Omental fat pad (tissue), 4 donors: ENCODE measurements at places on chromosomes 16 and 17.

DNA sequence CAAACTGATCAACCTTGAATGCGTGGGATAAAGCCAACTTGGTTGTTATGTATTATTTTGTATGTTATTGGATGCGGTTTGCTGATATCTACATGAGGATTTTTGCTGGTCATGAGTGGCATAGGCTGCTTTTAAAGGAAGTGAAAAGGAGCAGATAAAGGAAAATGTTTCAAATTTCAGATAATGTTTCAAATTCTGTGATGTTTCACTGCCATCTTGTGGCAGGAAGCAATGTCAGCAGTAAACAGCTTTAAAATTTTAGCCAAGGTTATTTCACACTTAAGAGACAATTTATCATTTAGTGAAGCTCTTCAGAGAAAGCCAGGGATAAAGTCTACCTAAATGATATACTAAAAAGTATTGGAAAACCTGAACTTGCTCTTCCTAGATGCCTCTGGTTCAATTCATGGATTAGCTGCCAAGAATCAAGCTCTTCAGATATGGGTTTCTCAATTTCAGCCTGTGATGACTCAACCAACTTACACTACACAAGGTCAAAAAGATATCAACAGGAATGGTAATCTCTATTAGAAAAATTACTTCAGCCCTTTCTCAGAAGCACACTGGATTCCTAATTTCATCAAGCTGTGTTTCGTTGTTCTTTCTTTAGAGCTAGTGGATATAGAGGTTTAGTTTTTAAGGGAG is 136.0 kb upstream of the C17orf78 start:
- DNase-seq, result no peak

DNA sequence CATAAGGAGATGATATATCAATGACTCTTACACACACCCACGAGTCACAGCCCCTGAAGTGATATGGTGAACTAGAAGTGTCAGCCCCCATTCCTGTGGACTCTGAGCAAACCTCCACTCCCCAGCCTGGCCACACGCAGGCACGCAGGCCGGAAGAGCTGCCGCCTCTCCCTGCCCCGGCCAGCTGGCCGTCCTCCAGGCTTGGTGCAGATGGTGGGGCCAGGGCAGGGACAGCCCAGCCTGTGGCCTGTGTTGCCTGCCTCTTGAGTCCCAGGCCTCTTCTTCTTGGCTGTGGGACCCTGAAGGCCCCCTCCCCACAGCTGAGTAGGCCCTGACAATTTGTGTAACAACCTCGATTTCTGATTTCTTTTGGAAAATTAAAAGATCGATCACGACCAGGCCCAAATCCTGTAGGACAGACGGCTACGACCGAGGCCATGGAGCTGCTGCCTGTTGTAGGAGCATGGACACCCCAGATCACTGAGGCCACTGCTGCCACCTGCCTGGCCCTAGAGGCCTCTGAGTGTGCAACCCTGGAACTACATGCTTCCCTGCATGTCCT is 10.0 kb upstream of the MPRIP start:
- DNase-seq, result no peak

DNA sequence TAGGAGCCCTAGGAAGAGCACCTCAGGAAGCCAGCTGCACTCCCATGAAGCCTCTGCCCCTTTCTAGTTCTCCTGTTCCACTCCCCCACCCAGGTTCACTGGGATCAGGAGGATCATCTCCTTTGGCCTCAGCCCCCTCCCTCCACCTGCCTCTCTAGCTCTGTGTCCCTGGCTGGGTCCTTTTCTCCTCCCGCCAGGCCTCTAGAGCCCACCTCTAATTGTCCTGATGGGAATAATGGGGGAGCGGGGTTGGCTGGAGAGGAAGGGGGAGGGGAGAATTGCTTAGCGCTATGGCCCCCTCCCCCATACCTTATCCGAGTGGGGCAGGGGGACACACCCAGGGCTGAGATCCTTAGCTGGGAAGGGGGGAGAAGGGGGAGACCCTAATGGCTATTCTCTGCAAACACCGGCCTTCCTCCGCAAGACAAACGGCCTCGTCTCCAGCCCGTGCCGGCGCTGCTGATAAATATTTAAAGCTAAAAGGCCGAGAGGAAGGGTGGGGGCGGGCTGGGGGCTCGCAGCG is 997 bp downstream of the HOXB7 start:
- DNase-seq, result no peak

DNA sequence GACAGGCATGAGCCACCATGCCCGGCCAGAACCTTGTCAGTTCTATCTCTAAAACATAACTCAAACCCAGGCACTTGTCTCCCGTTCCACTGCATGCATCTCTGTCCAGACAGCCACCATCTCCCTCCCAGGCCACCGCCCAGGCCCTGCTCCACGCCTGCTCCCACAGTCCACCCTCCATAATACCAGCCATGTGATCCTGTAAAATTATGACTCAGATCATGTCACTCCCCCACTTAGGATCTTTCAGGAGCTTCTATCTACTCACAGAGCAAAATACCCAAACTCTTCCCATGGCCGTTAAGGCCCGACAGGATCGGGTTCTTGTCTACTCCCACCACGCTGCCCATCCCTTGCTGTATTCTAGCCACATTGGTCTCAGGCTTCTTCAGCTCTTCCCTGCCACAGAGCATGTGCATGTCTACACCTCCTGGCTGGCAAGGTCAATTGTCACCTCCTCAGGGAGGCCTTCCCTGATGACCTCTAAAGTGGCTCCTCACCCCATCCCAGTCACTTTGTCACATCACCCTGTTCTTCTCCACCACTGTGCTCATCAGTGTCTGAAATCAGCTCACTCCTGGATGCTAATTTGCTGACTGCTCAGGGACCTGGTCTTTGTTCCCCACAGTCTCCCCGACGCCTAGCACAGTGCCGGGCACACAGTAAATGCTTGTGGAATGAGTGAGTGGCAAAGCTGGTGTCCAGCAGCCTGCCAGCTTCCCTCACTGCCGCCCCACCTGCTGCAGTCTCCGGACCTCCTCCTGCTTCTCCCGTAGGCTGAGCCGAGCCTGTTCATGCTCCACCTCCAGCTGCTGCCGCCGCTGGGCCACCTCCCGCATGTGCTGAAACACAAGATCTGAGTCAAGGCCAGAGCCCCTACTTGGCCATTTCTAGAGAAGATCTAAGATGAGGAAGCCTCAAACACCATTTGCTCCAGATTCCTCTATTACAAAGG is 6.7 kb downstream of the TSPOAP1 start:
- DNase-seq, result no peak

DNA sequence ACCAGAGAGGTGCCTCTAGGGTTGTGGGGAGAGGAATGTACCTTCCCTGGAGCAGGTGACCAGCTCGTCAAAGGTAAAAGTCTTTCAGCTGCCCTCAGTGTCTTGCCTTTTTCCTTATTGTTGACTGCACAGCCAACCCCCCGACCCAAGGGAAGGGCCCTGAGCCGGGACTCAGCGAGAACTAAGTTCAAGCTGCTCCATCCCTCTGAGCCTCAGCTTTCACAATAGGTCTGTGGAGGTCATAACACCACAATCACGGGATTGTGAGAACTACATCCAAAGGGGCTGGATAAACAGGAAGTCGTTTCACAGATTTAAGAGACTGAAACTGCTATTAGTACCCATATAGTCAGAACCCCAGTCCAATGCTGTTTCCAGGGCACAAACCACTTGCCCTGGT is 2.6 kb upstream of the KRT36 start:
- DNase-seq, result no peak

- DNase-seq, result no peak
Measured at GRCh38 chr17:4556996-4557395, 1.8 kb upstream of the MYBBP1A start.

DNA sequence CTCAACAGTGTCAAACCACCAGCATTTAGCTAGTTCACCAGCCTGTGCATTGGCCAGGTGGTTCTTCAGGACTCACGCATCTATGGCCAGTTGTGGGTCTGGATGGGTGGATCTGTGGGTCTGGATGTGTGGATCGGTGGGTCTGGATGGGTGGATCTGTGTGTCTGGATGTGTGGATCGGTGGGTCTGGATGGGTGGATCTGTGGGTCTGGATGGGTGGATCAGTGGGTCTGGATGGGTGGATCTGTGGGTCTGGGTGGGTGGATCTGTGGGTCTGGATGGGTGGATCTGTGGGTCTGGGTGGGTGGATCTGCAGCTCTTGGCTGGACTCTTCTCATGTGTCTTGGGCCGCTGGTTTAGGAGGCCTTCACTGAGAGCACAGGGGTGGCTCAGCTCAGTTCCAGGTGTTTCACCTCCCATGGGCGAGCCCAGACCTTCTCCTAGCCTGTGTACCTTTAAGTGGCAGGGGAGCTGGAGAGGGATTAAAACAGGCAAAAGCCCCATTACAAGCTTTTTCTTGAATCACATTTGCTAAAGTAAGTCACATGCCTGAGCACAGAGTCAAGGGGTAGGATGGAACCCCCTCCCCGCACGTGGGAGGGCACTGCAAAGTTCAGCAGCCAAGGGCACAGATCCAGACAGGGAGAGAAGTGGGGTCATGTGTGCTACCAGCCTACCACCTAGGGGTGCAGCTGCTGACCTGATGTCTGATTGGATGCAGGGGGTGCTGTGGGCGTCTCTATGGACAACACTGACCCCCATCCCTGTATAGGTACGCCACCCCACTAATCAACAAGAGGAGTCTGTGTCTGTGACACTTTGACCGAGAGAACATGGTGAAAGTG is 3.4 kb upstream of the NUBP1 start:
- no peak for DNase-seq

- DNase-seq, result no peak
Measured at GRCh38 chr17:36057911-36058310, 6.2 kb upstream of the CCL18 start.

DNA sequence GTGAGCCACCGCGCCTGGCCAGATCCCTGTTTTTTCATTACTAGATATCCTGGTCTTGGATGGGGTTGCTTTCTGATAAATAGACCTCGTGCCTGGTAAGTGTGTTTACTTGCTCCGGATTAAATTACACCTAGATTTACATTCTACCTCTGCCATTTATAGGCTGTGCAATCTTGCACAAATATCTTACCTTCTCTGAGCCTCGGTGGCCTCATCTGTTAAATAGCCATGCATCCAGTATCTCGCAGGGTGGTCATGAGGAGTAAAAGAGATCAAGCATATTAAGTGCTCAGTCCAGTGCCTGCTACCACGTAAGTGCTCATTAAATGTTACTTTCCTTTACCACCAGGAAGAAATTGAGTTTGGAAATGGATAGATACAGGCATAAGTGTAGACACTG is 98.4 kb downstream of the BMERB1 start:
- no peak for DNase-seq

- DNase-seq, result no peak
Measured at GRCh38 chr16:79097166-79097565, 503.4 kb downstream of the MAF start.

- no peak for DNase-seq
Measured at GRCh38 chr17:9266031-9266680, 244.8 kb downstream of the NTN1 start.

DNA sequence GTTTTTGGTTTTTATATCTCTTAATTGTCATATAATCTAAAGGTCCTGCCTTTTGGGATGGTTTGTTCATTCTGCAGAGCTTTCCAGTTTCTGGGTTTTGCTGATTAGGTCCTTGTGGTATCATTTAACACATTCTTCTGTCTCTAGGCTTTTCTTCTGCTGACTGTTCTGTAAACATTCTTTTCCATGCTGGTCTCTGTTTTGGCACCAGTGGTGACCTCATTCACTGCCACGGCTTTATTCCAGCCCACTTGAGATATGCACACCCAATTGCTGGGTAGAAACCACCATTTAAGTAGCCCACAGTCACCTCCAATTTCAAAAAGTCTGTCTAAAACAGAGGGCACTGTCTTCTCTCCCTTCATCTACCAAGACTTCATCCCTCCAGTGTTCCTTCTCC is 31.1 kb upstream of the COX10 start:
- no peak for DNase-seq

GRCh38 chr17:37179893-37180292 is 195.9 kb upstream of the C17orf78 start:
- no peak for DNase-seq

- no peak for DNase-seq
Measured at GRCh38 chr17:50774225-50774803, 7.0 kb upstream of the ANKRD40CL start.

GRCh38 chr17:6558276-6558675 is 1.9 kb upstream of the PITPNM3 start:
- DNase-seq, result no peak

DNA sequence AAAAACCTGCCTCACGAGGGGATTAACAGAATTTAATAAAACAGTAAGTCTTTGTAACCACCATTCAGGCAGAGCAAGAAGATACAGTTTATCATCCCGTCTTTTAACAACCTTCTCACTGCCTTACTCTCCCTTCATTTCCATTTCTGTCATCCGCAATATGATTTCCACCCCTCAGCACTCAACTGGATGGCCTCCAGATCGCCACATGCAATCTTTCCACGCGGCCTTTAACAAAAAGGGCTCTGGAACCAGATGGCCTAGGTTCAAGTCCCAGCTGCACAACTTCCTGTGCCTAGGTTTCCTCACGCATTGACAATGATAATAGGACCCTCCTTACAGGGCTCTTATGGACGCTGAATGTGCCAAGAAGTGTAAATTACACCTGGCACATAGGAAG is 103.6 kb downstream of the GAS7 start:
- DNase-seq, result no peak

DNA sequence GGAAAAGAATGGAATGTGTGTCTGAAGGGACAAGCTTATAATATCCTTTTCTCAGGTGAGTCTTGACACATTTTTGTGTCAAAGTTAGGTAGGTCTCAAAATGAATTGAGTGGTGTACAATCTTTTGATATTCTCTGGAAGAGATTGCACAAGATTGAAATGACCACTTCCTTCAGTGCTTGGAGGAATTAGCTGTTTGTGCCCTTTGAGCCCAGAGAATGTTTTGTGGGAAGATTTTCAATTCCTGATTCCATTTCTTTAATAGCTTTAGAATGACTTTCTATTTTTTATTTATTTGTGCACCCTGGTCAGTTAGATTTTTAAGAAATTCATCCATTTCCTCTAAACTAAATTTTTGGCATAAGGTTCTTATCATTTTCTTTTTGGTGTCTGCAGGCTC is 1.6 kb upstream of the CCL13 start:
- no peak for DNase-seq

GRCh38 chr17:57422574-57423164 is 166.3 kb downstream of the MSI2 start:
- no peak for DNase-seq

DNA sequence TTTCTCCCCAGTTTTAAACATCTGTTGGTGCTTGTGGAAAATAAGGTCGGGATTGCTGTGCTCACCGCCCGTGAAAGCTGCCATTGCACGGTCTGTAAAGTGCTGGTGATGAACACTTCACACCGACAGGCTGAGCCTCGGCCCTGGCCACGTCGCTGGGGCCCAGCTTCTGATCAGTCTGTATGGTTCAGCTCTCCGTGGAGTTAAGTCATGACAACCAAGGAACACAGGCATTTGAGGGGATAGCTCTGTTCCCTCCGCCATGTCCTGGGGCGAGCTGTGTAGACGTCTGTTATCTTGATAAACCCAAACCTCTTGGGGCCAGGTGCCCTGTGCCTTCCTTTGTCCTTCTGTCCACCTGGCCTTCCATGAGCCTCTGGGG is 110.6 kb downstream of the METRNL start:
- no peak for DNase-seq
